Esophagus muscularis mucosa (tissue), 4 donors: ENCODE measurements at places on chromosomes 1 and 21. TPM values are rescaled to one million over a fixed set of nuclear protein-coding genes. Genes with fewer than 3 reads are reported as not detected.
A peak's percentile ranks its signal among the peaks of the same experiment; 100 is the strongest.

Gene IGSF5
- total RNA-seq, result not detected

DNA sequence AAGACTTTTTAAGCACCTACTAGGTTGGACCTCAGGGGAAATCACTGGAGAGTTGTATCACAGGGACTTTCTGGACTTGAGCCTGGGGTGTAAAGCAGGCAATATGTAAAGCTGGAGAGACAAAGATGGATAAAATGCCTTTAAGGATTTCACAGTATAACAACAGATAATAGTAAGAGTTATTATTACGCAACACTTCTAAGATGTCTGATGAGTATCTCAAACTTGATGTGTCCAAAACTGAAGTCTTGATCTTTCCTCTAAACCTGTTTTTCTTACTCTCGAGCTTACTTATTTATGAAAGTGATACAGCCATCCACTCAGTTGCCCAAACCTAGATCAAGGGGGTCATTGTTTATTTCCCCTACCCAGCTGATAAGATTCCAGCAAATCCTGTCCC is 2.1 kb upstream of the STRIP1 start:
- peaks cover 29% of the 10 kb centered on the region for H3K4me1 ChIP-seq
- H3K4me3 ChIP-seq, result no peak overlapping the region
- no peak overlapping the region for H3K27ac ChIP-seq
- no peaks in the 10 kb centered on the region for H3K36me3 ChIP-seq
- no peak for DNase-seq

DNA sequence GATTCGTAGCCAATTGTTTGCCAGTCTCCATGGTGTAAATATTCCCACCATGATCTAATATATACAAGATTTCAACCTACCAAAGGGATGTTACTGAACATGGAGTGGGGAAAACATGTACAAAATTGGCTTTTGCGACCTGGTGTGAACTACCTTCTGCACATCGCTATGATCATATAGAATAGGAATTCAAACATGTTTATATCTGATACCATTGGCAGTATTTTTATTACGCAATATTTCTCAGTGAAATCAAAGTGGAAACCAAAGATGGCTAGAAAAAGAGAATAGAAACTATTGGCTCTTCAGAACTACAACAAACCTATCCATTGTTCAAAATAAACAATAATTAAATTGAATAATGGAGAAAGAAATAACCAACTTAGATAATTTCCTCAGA is 285.1 kb downstream of the TPR start:
- DNase-seq, result no peak
- no peak overlapping the region for H3K4me3 ChIP-seq
- H3K27ac ChIP-seq, result no peak overlapping the region
- H3K36me3 ChIP-seq, result peaks cover 5% of the 10 kb centered on the region
- H3K27me3 ChIP-seq, result no peaks in the 10 kb centered on the region

DNA sequence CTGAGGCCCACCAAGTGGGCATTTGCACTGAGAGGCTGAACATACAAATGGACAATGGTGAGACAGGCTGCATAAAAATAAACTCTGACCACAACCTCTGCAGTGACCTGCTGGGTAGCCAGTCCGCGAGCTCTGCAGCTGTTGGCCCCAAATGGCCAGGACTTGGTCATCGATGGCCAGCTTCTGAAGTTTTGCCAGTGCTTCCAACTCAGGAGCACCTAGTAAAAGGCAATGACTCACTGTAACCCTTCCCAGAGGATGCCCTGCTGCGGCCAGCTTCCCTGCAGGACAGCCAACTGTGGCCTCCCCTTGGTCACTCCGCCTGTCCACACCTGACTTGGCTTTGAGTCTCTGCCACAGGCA is 185.4 kb downstream of the DYRK1A start:
- H3K36me3 ChIP-seq, result no peaks in the 10 kb centered on the region
- H3K27me3 ChIP-seq, result no peaks in the 10 kb centered on the region
- peaks cover 19% of the 10 kb centered on the region for H3K4me1 ChIP-seq
- no peak for DNase-seq
- H3K4me3 ChIP-seq, result no peak overlapping the region

Gene GATAD2B
- total RNA-seq, result 26.6 TPM

DNA sequence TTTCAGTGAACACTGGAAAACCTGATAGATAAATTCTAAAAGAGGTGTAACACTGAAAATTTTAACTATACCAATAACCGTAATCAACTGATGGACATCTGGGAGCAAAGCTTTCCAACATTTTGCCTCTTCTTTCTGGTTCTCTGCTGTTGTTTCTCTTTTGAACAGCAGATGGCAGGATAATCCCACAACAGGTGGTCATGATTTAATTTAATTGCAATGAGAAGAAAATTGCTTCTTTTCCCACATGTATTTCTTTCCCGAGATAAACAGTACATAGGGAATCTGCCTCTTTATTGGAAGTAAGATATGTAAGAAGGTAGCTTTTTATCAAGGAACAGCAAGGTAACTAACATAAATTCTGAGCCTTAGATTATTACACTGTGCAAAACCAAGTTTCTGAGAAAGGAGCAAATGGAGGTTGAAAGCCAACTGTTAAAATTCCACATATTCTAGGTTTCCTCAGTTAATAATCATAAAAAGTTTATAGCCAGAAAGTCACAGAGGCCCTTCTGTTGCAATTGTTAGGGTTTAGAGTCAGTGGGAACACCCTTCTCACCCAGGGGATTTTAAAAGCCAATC is 72.9 kb downstream of the RPS6KA1 start:
- H3K36me3 ChIP-seq, result no peaks in the 10 kb centered on the region
- H3K27ac ChIP-seq, result peak overlapping the region; percentile 51
- H3K4me1 ChIP-seq, result peaks cover 29% of the 10 kb centered on the region
- no peak for DNase-seq

GRCh38 chr1:205440476-205441317 is 15.1 kb downstream of the BLACAT1 start:
- H3K27me3 ChIP-seq, result peaks cover 6% of the 10 kb centered on the region
- peaks cover 61% of the 10 kb centered on the region for H3K4me1 ChIP-seq
- H3K27ac ChIP-seq, result peak overlapping the region; percentile 19
- DNase-seq, result no peak

- H3K27ac ChIP-seq, result no peak overlapping the region
- no peaks in the 10 kb centered on the region for H3K27me3 ChIP-seq
Observed at GRCh38 chr1:186903374-186904136, 74.8 kb downstream of the PLA2G4A start.

- peaks cover 19% of the 10 kb centered on the region for H3K4me1 ChIP-seq
- no peaks in the 10 kb centered on the region for H3K27me3 ChIP-seq
- H3K27ac ChIP-seq, result peak overlapping the region; percentile 65
- no peak for DNase-seq
Observed at GRCh38 chr1:206415942-206416341, 54.3 kb upstream of the IKBKE start.

DNA sequence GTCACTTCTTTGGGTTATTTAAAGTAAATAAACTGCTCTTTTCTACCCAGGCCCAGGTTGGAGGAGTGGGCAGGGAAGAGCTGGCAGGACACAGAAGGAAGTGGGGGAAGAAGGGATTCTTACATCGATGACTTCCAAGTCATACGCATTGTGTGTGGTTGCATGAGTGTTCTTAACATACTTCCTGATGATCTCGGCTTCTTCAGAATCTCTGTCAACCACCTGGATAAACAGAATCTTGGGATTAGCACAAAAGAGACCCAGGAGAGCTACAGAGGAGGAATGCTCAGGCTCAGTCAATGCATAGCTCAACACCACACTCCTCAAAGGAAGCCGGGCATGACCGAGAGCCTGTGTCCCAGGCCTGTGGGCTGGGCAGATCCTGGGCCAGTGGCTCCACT is 42.1 kb downstream of the PARP1 start:
- no peak overlapping the region for H3K4me3 ChIP-seq
- peaks cover 7% of the 10 kb centered on the region for H3K4me1 ChIP-seq
- H3K27me3 ChIP-seq, result no peaks in the 10 kb centered on the region
- H3K27ac ChIP-seq, result no peak overlapping the region
- H3K36me3 ChIP-seq, result peaks cover 99% of the 10 kb centered on the region
- no peak for DNase-seq

DNA sequence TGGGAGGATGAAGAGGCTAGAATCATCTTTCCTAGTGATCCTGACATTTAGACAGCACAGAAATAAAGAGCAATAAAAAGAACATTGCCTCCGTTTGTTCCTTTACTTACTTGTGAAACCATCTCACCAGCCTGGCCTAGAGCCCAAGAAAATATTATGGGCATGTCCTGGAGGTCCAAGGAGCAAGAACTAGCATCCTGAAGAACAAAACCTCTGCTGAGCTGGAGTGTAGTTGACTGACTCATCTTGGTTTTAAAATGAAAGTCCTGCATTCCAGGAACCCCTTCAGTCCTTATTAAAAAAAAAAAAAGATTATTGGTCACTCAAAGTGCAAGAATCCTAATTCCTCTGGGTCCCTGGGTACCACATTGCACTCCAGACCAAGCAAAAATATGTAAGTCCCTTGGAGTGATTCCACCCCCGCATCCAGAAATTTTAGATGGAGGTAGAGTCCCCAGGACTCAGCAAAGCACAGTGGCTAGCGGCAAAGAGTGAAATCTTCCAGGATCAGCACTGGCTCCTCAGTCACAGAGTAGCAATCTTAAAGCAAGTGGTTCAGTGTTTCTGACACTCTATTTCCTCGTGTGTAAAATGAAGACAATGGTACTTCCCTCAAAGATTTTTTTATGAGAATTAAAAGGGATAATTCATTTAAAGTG is 7.0 kb downstream of the SMCP start:
- DNase-seq, result peak; percentile 50
- H3K4me3 ChIP-seq, result no peak overlapping the region
- peaks cover 39% of the 10 kb centered on the region for H3K4me1 ChIP-seq
- H3K27me3 ChIP-seq, result no peaks in the 10 kb centered on the region

GRCh38 chr21:40846587-40847411 is at the start of gene DSCAM:
TSS of gene DSCAM (minus strand) at chr21:40847158. CDS start at chr21:40846661, 497 bp downstream.
- H3K4me3 ChIP-seq, result peak within 1 kb of the TSS; percentile 28
- H3K27ac ChIP-seq, result no peak within 1 kb of the TSS
- H3K36me3 ChIP-seq, result no peaks in the 10 kb centered on the region
- peaks cover 9% of the 10 kb centered on the region for H3K4me1 ChIP-seq

DNA sequence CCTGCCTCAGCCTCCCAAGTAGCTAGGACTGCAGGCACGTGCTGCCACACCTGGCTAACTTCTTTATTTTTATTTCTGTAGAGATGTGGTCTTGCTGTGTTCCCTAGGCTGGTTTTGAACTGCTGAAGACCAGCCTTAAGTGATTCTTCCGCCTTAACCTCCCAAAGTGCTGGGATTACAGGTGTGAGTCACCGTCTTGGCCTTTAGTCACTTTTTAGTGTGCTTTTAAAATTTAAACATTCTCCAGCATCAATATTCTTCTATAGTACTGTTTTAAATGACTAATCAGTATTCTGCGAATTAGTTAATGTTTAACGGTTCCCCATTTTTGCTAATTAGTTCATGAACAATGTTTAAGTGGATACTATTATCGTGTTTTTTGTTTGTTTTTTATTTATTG is 60.6 kb downstream of the DYRK1A start:
- no peaks in the 10 kb centered on the region for H3K27me3 ChIP-seq
- DNase-seq, result no peak
- H3K4me1 ChIP-seq, result peaks cover 49% of the 10 kb centered on the region
- no peak overlapping the region for H3K27ac ChIP-seq
- no peak overlapping the region for H3K4me3 ChIP-seq

Gene AGBL4
- total RNA-seq, result not detected

DNA sequence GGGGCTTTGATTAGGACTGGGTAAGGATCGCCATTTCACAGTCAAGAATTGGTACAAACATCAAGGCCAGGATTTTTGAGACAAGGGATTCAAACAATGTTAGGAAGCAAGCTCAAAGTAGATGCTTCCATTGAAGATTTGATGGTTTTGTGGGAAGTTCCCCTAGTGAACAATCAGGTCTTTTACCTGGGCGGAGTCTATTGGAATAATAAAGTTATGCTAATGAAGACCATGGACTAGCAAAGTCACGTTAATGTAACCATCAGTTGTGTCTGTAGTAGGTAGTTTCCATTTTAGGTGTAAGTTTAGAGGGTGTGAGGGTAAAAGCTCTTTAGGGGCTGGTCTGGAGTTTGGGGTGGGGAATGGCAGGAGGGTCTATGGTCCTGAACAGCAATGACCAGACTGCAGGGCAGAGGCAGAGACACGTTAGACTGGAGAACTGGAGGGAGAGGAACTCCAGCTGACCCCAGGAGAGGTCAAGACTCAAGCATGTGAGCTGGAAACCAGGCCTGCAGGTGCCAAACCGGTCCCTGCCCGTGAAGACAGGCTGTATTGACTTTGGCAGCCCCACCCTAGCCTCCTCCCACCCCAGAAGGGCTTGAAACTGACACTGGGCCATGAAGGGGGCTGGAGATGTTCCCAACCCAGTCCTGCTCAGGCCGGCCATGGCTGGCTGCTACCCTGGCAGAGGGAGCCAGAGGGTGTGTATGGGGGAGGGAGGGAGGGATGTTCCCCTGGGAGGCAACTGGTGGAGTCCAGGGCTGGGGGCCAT is 36.0 kb upstream of the GPR37L1 start:
- peaks cover 16% of the 10 kb centered on the region for H3K4me1 ChIP-seq
- H3K27me3 ChIP-seq, result no peaks in the 10 kb centered on the region
- no peak overlapping the region for H3K27ac ChIP-seq
- H3K36me3 ChIP-seq, result no peaks in the 10 kb centered on the region

- H3K27ac ChIP-seq, result no peak within 1 kb of the TSS
- H3K36me3 ChIP-seq, result no peaks in the 10 kb centered on the region
- no peak within 1 kb of the TSS for H3K4me3 ChIP-seq
- no peaks in the 10 kb centered on the region for H3K4me1 ChIP-seq
- DNase-seq, result no peak
Observed at GRCh38 chr1:196977278-196977677, at the start of gene CFHR5. TSS of gene CFHR5 (plus strand) at chr1:196977556. CDS start at chr1:196977665, 109 bp downstream.

- no peaks in the 10 kb centered on the region for H3K36me3 ChIP-seq
- H3K27me3 ChIP-seq, result no peaks in the 10 kb centered on the region
- H3K4me3 ChIP-seq, result no peak overlapping the region
- no peak for DNase-seq
- H3K4me1 ChIP-seq, result peaks cover 14% of the 10 kb centered on the region
- H3K27ac ChIP-seq, result no peak overlapping the region
Observed at GRCh38 chr1:97796711-97797110, 124.1 kb downstream of the DPYD start.

DNA sequence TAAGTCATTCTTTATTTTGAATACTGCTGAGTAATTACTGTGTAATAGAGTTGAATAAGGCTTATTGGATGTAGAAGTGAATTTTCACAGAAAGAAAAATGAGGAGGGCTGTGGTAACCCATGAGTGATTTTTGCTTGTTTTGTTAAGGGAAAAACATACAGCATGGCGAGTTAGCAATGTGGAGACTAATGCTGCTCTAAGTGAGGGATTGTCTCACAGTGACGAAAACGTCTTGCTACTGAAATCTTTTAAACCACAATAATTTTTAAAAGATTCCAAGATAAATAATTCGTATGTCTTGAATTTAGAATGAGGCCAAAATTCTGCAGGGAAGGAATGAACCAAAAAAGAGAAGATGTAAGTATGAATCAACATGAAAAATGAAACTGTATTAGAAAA is 16.2 kb upstream of the PLA2G4A start:
- no peak for DNase-seq
- no peaks in the 10 kb centered on the region for H3K36me3 ChIP-seq
- H3K27ac ChIP-seq, result no peak overlapping the region
- no peaks in the 10 kb centered on the region for H3K27me3 ChIP-seq

DNA sequence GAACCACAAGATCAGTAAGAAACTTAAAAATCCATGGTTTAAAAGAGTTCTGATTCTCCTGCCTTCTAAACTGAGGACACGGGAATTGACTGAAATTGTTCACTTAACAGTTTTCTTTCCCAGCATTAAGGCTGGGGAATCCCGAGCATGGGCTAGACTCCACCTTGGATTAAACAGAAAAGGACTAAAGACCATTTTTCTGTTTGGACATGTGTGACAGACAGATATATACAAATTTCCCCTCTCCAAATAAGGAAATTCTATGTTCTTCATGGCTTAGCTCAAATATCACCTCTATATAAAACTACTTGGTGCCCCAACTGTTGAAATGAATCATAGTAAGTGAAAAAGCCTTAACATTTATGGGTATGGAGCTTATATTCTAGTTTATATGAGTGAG is 85.0 kb downstream of the UROD start:
- H3K27ac ChIP-seq, result no peak overlapping the region
- no peak for DNase-seq
- H3K36me3 ChIP-seq, result no peaks in the 10 kb centered on the region
- H3K4me1 ChIP-seq, result no peaks in the 10 kb centered on the region
